ENCODE measurements at places on chromosomes 16 and 17. TPM values are rescaled to one million over a fixed set of nuclear protein-coding genes. Genes with fewer than 3 reads are reported as not detected.

- H3K36me3 ChIP-seq: peaks cover 7% of the 10 kb centered on the region
- H3K27ac ChIP-seq: no peak overlapping the region
- H3K4me1 ChIP-seq: peaks cover 2% of the 10 kb centered on the region
- H3K27me3 ChIP-seq: no peaks in the 10 kb centered on the region
These were observed 117.5 kb downstream of the FTO start for GRCh38 chr16:53821487-53821886.

DNA sequence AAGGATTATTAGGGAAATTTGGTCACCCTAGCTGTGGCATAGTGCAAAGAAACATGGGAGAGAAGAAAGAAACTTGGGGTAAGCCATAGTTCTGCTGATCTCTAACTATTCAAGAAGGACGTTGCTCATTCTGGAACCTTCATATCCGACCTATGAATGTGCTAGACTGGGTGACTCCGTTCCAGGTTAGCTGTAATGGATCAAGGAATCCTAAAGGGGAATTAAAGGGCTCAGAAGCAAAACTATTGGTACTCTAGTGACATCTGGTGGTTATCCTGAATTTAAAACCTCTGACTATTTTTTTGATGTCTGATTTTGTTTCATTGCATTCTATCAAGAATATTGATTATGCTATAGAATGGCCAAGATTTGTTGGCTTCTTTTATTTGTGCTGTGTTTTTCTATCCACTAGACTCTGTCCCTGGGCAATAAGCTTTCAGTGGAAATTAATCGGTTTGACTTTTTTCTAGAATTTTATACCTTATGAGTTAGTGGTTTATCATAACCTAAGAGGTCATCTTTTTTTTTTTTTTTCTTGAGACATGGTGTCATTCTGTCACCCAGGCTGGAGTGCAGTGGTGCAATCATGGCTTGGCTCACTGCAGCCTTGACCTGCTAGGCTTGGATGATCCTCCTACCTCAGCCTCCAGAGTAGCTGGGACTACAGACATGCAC, 19.5 kb downstream of the PCTP start:
- no peak overlapping the region for H3K27ac ChIP-seq
- no peaks in the 10 kb centered on the region for H3K4me1 ChIP-seq
- H3K4me3 ChIP-seq: no peak overlapping the region

Gene MT1F
- 28.0 TPM for total RNA-seq

- no peaks in the 10 kb centered on the region for H3K4me1 ChIP-seq
- no peak for DNase-seq
- H3K4me3 ChIP-seq: no peak overlapping the region
These were observed 92.4 kb downstream of the HAPSTR1 start for GRCh38 chr16:9183682-9184353.

DNA sequence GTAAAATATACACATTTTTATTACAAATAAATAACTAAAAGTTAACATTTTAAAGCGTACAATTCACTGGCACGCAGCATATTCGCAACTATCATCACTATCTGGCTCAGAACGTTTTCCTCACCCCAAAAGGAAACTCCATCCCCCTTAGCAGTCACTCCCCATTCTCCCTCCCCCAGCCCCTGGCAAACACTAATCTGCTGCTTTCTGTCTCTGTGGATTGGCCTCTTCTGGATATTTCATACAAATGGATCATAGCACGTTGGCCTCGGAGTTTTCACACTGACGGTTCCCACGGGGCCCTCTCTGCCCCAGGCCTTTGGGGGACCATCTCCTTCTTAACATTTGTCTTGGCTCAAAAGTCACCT, 64.6 kb downstream of the RTN4RL1 start:
- no peaks in the 10 kb centered on the region for H3K4me1 ChIP-seq
- no peaks in the 10 kb centered on the region for H3K36me3 ChIP-seq
- no peak overlapping the region for H3K4me3 ChIP-seq
- H3K27me3 ChIP-seq: no peaks in the 10 kb centered on the region

Gene KRTAP1-1
- total RNA-seq: not detected

Gene KRTAP4-9
- not detected for total RNA-seq

Gene OR1F1
- not detected for total RNA-seq

Gene HOXB2
- total RNA-seq: 17.7 TPM
